Activated CD8-positive, alpha-beta T cell treated with anti-CD3 and anti-CD28 coated beads, Interleukin-2, amount 10 ng/mL, durations not matched to agents 7 days and 5 days (primary cell): ENCODE measurements at places on chromosomes 6 and 20. TPM values are rescaled to one million over a fixed set of nuclear protein-coding genes. Genes with fewer than 3 reads are reported as not detected.

- DNase-seq: peak; percentile 18
These were observed at the start of gene DEFB132 for GRCh38 chr20:257419-257818. Gene DEFB132 (plus strand): TSS chr20:257724. CDS start chr20:257779, 55 bp downstream.

GRCh38 chr6:103344554-103345163 is 1515.1 kb downstream of the HACE1 start:
- DNase-seq: no peak

DNA sequence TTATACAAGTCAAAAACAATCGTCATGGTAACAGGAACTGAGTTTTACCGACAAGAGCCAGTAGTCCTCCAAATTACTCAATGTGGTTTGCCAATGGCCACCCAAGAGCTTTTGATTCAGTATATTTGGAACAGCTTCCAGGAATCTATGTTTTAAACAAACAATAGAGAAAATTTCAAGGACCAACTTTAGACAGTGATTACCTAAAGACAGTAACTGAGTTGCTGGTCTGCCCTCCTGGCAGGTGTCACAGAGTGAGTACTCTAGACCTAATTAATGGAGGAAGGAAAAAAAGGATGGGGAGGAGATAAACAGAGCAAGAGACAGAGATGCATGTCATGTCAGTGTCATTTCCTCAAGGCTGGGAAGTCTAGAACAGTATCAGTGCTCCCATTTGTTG is 361.3 kb upstream of the BTBD3 start:
- no peak for DNase-seq

DNA sequence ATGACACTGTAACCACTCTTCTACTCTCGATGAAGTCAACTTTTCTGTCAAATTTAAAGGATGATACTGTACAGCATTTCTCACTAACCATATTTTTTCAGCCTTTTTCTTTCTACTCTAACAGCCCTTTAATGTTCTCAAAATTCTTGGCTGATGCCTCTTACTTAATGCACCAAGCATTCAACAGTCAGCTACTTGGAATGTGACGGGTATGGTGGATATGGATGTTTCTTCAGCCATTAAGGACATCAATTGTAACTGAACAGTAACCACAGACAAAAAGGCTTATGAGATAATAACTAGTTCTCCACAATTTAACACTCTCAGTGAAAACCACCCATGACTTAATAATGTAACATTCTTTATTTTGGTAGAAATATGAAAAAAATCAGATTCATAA is 467.2 kb upstream of the ZNF337 start:
- DNase-seq: no peak

Gene GTSF1L
- not detected for total RNA-seq

DNA sequence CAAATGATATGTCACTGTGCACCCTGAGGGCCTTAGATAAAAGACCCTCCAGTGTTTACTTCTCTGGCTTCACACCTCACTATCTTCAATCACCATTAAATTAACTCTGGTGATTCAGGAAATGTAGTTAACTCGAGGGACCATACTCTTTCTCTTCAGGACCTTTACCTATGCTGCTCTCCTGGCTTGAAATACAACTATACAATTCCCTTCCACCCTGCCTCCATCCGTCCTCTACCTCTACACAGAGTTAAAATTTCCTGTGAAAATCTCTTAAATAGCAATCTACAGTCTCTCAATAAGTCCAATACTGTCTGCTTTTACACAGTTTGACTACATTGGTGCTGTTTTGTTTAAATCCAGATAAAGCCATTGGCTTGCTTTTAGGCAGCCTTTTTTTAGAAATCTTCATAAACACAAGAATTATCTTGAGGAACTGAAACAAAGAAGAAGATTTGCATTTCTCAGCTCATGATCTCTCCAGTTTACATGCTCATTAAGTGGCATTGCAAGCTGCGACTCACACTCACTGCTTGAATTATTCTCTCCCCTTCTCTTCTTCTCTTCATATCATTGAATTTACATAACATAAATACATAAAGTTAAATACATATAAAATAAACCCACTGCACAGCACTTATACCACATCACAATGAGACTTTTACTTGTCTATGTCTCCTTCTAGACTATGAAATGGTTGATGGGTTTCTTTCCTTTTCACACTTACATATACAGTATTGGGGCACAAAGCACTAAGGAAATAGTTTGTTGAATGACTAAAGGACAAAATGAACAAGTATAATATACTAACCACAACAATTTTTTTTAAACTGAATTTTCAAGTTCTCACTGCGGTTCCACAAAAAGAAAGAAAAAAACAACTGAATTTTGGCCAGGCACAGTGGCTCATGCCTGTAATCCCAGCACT is 239.0 kb upstream of the KCNQ5 start:
- no peak for DNase-seq

GRCh38 chr6:163469459-163469985 is 55.0 kb downstream of the QKI start:
- no peak for DNase-seq

- DNase-seq: no peak
These were observed 77.6 kb upstream of the FYN start for GRCh38 chr6:111950661-111951496.

- DNase-seq: no peak
These were observed 15.6 kb upstream of the SLC22A1 start for GRCh38 chr6:160106010-160106409.

DNA sequence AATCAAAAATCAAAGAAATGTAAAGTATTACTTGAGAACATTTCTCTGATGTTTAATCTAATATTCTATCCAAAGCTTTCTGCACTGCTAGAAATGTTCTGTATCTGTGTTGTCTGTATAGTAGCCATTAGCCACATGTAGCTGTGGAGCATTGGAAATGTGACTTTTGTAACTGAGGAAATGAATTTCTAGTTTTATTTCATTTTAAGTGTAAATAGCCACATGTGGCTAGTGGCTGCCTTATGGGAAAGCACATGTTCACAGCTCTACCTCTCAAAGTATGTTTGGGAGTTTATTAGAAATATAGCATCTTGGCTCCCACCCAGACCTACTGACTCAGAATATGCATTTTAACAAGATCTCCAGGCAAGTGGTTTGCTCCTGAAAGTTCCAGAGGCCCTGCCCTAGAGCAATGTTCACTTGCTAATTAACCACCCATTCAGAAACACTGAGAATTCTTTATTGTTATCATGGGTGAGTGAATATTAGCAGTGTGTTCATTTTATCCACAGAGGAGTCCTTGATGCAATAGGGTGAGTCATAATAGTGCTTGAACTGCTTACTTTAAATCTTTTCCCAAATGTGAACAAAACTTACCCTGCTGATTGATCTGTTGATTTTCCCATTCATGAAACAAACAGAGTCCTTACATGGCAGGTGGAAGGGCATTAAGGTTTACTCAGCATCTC is 282.7 kb downstream of the PLCB1 start:
- no peak for DNase-seq

- DNase-seq: no peak
These were observed 883.6 kb upstream of the FLRT3 start for GRCh38 chr20:15220778-15221565.

Gene TTLL9
- total RNA-seq: not detected

- no peak for DNase-seq
These were observed 1295.6 kb upstream of the CITED2 start for GRCh38 chr6:140670021-140670420.

DNA sequence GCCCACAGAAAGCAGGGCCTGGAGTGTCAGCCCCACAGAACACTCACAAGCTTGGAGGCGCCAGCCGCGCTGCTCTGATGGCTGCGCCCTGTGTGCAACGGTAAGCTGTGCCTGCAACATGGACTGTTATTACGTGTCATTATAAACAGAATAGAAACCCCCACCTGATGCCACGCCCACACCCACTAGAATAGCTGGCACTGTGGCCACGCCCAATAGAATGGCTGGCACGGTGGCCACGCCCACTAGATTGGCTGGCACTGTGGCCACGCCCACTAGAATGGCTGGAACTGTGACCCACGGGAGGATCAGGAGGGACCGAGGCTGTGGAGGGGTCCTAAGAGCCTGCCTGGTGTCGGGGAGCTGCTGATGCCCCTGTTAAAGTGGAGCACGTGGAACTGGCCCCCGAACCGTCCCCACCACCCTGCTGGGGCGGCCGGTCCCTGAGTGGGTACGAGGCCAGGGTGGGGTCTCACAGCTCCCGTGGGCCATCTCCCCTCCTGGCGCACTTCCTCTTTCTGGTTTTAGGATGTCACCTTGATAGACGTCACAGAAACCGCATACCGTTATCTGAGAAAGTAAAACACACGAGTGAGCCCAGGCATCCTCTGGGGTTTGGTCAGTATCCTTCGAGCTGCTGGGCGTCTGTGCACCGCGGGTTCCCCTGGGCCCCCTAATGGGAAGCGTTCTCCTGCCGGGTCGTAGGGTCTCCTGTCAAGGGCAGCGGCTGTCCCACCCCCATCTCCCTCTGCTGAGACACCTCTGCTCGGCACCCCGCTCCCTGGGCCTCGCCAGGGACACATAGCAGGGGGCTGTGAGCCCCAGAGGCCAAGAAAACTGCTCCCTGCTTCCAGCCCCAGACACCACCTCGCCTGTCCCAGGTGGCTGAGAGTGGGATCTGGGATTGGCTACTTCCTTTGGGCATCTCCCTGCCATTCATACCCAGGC is 25.4 kb downstream of the SLC17A9 start:
- DNase-seq: peak; percentile 71

GRCh38 chr6:97049253-97050011 is 124.9 kb downstream of the KLHL32 start:
- DNase-seq: no peak

GRCh38 chr20:63442100-63442493 is 30.4 kb downstream of the KCNQ2 start:
- DNase-seq: peak; percentile 70

Gene TREML2
- total RNA-seq: 23.5 TPM

GRCh38 chr6:106746652-106747051 is 117.3 kb downstream of the QRSL1 start:
- DNase-seq: no peak

GRCh38 chr6:26382121-26382520 is 787 bp upstream of the BTN2A2 start:
- no peak for DNase-seq

DNA sequence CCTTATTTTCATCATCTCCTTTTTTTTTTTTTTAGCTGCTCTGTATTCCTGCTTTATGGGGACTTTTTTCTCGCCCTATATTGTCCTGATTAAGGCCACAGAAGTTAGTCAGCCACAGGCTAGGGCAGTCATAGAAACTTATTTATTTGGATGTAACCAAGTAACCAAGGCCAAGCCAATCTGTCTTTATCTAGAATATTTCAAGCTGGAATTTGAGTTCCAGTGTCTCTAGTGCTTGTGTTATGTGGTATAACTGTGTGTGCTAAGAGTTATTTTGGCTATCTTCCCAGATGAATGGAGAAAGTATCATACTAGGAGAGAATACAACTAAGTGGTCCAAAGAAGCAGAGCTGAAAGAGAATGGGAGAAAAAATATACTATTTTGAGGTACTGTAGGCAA is 751.5 kb downstream of the CBLN4 start:
- no peak for DNase-seq

Gene TP53TG5
- not detected for total RNA-seq

Gene HCRTR2
- total RNA-seq: not detected

- DNase-seq: no peak
These were observed 20.9 kb downstream of the TPX2 start for GRCh38 chr20:31759836-31760518.

DNA sequence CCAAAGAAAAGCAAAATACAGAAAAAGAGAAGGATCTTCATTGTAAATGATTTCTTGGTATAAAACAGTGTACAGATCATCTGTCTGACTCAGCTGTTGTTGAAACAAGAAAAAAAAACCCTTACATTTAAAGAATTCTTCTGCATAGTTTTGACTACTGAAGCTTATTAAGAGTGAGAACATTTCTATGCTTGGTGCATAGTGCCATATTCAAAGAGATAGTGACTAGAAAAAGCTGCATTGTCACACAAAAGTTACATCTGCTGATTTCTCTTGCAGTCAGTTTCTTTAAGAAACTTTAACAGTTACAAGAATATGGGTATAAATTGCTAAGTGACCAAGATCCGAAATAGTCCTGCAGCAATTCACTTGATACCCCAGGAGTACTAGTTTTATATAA is at the start of gene DEFB112:
DEFB112 (minus strand) TSS at position 101 of the 400 bp plus-strand sequence; CDS start at position 41, 60 bp downstream.
- no peak for DNase-seq

GRCh38 chr6:87926687-87927086 is 121.0 kb upstream of the SPACA1 start:
- no peak for DNase-seq

DNA sequence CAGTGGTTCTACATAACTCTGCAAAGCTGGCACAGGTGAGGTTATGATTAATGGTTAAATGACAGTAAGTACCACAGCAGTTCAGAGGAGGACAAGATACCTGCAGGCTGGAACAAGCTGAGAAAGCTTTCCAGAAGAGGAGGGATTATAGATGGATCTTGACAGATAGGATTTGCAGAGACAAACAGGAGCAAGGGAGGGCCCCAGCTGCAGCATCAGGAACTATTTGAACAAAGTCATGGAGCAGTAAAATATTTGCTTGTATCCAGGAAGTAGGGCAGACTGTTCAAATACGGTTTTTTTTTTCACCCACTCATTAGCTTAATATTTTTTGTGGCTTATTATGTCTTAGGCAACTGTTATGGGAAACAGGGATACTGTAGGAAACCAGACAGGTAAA is 144.4 kb upstream of the MAN1A1 start:
- DNase-seq: no peak

- no peak for DNase-seq
These were observed 558.5 kb downstream of the CD83 start for GRCh38 chr6:14676064-14676463.

DNA sequence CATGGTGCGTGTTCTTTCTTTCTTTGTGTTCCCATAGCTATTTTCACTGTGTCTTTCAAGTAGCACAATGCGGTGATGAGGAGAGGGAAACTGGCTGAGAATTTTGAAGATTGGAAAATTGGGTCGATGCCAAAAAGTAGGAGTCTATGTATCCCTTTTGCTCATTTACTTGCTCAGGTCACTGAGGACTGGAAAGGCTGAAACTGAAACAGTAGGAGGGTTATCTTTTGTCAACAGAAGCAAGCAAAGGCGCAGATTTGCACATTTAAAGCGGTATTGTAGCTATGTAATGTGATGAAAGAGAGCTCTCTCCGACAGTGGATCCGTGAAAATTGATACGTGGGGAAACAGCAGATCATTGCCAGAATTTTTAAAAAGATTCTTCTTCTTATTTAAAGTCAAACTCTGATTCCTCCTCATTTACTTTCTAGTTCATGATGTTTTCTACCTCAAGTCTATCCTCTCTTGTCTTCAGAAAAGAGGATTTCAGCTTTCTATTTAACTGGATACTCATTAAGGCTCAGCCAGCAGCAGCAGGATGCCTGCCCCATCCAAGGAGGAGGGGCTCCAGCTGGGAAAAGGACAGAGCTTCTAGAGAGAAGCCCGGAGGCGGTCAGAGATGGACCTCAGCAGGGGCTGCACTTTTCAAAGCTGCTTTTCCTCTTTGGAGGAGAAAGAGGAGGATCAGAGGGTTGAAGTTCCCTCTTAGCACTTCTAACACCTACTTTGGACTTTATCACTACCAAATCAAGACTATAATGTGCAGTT is 15.9 kb upstream of the FYN start:
- DNase-seq: no peak

GRCh38 chr20:34350095-34350494 is 13.0 kb upstream of the ITCH start:
- no peak for DNase-seq

DNA sequence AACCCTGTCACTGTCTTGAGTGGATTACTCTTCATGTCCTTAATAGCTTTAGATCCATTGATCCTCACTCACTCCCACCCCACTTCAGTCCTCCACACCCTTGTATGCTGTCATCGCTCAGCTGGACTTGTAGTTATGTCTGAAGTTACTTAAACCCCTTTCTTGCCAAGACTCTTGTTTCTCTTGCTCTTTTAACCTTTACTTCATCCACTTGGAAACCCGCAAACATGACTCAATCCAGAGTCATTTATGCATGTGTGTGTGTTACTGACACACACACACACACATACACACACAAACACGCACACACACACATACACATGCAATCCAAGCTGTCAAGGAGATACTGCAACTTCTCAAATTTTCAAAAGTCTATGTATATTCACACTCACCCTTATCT is 341.8 kb downstream of the SYNE1 start:
- DNase-seq: no peak
